ENCODE measurements at places on chromosomes 3 and 15.

DNA sequence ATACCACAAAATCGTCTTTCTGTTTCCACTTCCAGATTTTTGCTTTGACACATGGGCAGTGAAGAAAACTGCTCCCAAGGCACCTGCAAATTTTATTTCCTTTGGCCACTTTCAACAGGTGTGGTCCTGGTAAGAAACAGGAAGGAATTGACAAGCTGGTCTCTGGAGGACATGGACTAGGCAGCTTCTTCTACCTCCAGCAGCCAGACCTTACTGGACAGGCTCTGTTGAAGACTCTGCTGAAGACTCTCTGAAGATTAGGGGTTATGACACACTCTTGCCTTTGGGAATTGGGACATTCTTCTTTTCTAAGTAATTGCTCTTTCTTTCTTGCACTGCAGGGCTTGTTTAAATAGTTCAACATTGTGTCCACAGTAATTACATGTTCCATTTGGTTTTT, 147.7 kb upstream of the DCBLD2 start:
- no peak for DNase-seq

DNA sequence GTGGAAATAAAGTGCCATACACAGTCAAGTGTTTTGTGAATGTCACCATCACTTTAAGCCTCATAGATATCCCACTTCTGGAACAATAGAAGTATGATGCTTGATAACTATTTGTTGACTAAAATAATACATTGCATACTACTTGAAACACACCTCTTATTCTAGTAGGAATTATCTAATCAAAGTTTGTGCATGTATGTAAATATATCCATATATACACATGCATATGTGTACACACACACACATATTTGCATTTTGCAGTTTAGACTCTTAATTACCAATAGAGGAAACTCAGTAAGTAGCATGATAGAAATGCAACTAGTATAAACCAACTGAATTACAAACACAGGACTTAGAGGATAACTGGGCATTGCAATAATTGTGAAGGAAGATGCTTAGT, 1084.1 kb downstream of the FHIT start:
- no peak for DNase-seq

GRCh38 chr3:36416599-36416998, 36.3 kb downstream of the STAC start:
- DNase-seq, result no peak

GRCh38 chr3:126197854-126198584, 17.6 kb upstream of the ALDH1L1 start:
- peak; percentile 85 for DNase-seq

GRCh38 chr3:105613120-105613519, 246.4 kb downstream of the ALCAM start:
- DNase-seq, result peak; percentile 22

- DNase-seq, result no peak
Measured at GRCh38 chr3:158297940-158298339, 188.1 kb downstream of the RSRC1 start.
